ENCODE measurements at places on chromosomes 12 and 14.

DNA sequence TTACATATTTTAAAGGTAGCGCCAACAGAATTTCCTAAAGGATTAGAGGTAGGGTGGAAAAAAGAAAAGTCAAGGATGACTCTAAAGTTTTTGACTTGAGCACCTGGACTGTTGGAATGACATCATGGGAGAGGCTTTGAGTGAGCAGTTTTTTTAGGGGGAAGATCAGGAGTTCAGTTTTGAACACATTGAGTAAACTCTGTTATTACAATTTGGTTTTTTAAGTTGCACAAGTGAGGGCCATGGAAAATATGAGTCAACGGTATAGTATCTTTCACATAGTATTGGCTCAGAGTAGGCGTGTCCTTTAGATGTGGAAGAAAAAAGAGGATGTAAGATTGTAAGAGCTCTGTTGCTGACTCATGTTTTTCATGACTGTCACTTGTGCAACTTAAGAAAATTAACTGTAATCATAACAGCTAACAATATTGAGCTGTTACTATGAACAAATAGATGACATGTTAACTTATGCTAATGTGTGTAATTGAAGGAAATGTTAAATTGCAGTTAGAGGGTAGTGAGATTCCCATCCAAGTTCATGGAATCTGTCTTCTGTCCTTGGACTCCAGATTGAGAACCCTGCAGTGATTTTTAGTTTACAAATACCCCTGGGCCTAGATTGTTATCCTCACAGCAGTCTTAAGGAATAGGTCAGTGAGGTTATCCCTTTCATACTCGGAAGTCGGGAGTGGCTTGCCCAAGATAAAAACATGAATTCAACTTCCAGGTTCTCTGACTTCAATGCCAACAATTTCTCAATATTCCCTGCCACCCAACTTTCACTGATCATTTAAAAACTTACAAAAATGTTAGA, 48.2 kb upstream of the ATP2B1 start:
- peak; percentile 99 for DNase-seq

DNA sequence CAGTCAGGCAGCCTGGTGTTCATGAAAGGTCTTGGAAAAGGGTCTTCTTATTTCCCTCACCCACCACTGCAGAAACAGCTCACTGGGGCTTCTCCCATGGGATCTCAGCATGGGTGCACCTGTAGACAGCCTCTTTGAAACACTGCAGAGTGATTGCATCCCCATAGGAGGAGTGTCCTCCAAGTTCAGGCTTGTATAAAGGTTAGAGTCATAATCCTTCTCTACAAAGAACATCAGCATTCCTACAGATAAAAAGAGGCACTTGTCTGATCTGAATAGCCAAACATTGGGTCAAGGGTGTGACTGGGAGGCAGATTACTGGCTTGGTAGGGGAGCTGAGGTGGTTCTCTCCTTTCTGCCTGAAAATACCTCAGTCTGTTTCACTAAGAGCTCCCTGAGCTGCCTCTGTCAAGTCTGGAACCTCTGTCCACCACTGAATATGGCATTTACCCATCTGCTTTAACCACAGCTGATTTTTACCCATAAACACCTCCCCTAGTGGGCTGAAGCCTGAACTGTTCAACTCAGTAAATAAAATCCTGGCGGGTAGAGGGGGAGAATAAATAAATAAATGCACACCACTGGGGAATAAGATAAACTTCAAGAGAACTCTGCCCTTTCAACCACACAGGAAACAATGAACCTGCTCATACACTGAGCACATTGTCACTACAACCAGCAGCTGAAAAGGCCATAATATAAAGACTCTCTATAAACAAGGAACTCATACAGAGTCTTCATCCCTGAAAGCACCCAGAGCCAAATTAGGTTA, 120.7 kb upstream of the SCAF11 start:
- DNase-seq = no peak

DNA sequence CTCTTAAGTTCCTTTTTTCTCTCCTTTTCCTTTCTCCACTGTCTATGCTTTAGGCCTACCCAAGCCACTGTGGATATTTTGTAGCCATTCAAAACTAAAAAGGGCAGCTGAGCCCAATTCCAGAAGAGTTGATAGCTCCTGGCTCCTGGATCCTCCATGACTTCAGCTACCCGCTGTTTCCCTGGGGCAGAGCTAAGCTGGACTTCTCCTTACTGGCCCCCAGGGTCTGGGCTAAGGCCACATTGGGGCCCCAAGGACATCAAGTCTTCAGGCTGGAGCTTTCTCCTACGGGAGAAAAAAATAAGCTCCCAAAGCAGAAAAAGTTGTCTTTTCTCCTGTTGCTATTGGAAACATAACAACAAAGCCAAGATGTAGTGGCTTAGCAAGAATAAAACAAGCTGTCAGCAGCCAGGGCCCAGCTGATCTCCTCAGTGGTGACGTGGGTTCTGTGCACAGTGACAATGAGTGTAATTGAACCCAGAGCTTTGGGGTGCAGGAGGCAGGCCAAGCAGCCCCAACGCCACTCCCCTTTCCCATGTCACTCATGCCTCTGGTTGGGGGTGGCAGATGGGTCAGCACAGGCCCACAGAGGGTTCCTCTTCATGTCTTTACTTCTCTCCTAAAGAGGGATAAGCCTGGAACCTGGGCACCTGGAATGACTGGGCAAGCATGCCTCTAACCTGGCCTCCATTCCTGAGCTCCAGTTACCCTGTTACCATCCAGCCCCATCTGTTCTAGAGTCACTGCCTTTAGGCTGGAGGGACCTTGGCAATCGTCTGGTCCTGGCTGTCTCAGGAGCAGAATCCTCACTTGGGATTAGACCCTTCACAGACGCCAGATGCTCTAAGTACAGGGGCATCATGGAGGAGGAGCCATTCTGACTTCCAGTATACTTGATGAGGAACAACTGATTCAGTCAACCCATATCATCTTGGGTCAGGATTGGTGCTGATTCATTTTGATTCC, 171.2 kb downstream of the ZFP36L1 start:
- peak; percentile 65 for DNase-seq

DNA sequence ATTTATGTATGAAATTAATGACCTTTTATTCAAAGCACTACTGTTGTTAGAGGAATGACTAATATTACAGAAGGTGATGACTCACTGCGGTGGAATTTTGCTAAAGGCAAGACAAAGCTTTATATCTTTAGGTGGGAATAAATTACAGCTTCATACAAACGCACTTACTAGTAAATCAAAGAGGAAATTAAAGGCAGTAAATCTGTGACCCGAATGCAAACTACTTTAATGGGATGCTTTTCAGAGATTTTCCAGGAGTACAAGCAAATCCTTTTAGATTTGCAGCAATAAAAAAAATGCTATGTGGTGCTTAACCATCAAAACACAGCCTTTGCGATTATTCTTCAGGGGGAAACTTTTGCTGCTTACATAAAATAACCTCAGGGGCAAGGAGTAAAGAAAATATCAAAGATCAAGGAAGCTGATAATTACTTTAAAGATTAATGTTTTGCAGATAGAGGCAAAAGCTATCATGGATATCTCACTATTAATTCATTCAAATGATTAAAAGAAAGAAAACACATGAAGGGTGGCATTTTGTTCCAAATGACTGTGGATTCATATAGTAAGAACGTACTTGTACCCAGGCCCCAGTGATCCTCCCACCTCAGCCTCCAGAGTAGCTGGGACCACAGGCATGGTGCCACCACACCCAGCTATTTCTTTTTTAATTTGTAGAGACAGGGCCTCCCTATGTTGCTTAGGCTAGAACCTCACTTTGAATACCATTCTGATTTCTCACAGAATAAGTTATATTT, 98.9 kb downstream of the DENND5B start:
- peak; percentile 99 for DNase-seq

DNA sequence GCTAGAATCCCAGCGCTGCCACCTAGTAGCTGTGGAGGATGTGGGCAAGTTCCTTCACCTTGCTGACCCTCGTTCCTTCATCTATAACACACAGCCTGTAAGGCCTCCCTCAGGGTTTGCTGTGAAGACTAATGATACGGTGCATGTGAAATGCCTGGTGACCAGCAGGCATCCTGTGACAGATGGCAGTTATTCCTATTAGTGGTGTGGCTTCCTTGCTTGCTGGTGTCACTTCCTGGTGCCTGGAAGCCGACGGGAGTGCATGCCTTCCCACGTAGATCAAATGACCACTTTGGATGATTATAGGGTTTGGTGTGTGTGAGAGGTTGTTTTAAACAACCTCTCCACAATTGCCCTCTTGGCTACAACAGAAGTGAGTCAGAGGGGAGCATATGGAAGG, 894.9 kb downstream of the VRK1 start:
- DNase-seq = no peak

DNA sequence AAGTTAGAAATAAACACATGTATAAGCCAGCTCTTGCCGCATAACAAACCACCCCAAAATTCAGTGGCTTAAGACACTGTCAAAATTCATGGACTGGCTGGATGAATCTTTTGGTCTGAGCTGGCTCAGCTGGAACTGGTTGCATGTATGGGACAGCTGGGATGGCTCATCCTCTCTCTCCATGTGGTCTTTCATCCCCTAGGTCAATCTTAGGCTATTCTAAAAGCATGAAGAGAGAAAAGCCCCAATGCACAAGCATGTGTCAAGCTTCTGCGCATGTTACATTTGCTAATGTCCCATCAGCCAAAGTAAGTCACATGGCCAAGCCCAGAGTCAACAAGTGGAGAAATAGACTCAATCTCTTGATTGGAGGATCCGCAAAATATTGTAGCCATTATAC, 71.0 kb downstream of the DRAM1 start:
- no peak for DNase-seq

DNA sequence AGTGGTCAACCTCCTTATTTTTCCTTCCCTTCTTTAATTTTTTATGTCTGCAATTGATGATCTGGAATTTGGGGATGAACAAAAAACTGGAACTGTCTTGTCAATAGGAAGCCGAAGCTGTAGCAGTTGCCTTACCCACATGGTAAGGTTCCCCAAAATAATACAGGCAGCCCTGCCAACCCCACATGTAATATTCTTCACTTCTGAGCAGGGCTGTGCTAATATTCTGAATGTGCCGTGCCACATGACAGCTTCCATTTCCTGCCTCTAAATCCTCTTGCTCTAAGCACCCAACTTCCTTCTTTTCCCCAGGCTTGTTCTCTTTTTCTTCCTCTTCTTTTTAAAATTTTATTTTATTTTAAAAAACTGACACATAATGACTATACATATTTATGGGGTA, 39.6 kb downstream of the GPATCH2L start:
- DNase-seq = no peak

- peak; percentile 65 for DNase-seq
Measured at GRCh38 chr14:58428118-58428683, 682 bp downstream of the KIAA0586 start.

- no peak for DNase-seq
Measured at GRCh38 chr12:118269806-118270205, 102.9 kb downstream of the TAOK3 start.

DNA sequence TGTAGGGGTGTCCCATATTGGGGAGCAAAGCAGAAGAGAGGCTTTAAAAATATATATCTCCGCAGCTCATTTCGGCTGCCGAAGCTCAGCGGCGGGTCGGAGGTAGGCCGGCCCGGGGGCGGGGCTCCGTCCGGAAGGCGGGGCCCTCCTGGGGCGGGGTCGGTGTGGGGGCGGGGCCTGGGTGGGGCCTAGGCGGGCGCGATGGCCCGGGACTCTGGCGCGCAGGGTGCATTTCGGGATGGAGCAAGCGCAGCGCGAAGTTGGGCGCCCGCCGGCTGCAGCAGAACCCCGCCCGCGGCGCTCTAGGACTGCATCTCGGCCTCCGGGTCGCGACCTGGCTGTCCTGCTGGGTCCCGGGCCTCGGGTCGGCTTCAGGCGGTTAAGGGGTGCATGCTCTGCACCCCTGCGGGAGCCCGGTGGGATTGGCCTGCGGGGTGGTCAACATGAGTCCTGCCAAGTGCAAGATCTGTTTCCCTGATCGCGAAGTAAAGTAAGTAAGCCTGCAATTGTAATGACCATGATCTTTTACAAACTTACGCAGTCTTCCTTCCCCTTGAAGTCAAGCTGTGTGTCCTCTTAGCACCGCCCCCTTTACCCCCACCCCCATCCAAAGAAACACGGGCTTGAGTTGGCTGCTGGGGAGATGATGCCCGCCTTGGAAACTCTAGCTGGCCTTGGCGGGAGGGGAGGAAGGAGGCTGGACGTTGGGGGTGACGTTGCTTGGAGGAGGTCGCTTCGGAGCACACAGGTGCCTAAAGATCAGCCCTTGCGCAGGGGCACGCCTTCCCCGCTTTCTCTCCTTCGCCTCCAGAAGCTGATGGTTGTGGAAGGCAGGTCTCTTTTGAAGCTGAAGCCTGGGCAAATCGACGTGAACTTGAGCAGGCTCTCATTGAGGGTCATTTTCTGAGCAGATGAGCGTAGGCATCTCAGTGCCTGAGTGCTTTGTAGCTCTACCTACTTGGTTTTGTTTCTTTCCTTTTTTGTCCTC, 38.4 kb downstream of the ACACB start:
- peak; percentile 41 for DNase-seq

DNA sequence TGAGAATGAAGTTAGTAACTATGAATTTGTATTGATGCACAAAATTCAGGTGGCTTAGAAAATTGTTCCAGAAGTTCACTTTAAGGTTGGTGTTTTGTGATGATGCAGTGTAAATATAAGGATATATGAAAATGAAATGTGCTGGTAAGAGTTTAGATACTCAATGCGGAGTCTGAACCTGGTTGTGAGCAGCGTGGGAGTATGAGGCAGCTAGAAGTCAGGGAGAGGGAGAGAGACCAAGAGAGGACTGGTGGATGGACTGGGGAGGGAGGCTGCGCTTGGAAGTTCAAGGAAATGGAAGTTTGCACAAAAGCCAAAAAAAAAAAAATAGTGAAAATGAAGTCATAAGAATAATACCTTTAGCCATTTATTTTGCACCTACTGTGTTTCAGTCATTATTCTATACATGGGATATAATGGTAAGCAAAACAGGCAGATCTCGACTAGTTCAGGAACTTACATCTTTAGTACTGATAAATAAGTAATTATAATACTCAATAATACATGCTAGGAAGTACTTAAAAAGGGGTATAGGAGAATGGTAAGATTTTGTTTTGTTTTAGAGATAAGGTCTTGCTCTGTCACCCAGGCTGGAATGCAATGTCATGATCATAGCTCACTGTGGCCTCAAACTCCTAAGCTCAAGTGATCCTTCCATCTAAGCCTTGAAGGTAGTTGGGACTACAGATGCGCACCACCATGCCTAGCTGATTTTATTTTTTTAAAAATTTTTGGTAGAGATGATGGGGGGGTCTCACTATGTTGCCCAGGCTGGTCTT, 10.0 kb upstream of the RAB21 start:
- DNase-seq = no peak

Data from renal cortical epithelial cell (primary cell).